Heart right ventricle (tissue), 16 donors: ENCODE measurements at places on chromosomes 16 and 17.

DNA sequence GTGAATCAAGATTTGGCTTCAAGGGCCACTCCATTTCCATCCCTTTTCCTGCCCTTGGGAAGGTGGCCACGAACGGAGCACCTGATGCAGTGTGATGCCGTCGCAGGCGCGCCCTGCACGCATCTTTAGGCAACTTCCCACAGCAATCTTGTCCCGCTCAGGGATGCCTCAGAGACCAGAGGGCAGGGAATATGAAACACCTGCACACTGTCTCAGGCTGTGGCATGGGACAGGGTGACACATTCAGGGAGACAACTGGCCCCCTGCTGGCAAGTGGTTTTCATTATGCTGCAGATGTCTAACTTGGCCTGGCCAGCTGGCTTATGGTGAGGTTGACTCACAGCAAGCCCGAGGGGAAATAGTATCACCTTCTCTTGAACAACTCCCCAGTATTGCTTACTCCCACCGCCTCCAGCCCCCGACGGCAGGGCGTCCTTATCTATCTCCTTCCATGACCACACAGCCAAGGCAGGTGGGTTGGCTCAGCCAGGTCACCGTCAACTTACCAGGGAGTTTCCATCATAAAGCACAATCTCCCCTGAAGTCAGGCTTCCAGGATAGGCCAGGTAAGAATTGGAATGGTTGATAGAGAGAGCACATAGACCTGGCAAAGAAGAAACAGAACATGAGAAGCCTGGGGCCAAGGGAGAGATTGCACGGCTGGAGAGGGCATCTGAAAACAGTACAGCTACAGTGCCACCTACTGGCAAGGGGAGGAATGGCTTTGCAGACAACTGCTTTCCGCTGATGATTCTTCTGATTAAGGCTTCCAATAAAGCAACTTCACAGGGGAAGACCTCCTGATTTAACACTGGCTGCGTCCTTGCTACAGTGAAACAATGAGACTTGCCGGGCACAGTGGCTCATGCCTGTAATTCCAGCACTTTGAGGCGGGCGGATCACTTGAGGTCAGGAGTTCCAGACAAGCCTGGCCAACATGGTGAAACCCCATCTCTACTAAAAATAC is 21.1 kb downstream of the WIPI1 start:
- peak; percentile 83 for DNase-seq

GRCh38 chr17:37179893-37180292 is 195.9 kb upstream of the C17orf78 start:
- no peak for DNase-seq

- DNase-seq = no peak
These were observed 544.5 kb upstream of the CDH11 start for GRCh38 chr16:65666132-65666941.

- DNase-seq = no peak
These were observed 20.3 kb downstream of the TNS4 start for GRCh38 chr17:40481106-40481505.

- DNase-seq = no peak
These were observed 6.8 kb upstream of the ITGAD start for GRCh38 chr16:31386157-31386984.

GRCh38 chr16:65032387-65032786 is 89.5 kb downstream of the CDH11 start:
- DNase-seq = no peak

DNA sequence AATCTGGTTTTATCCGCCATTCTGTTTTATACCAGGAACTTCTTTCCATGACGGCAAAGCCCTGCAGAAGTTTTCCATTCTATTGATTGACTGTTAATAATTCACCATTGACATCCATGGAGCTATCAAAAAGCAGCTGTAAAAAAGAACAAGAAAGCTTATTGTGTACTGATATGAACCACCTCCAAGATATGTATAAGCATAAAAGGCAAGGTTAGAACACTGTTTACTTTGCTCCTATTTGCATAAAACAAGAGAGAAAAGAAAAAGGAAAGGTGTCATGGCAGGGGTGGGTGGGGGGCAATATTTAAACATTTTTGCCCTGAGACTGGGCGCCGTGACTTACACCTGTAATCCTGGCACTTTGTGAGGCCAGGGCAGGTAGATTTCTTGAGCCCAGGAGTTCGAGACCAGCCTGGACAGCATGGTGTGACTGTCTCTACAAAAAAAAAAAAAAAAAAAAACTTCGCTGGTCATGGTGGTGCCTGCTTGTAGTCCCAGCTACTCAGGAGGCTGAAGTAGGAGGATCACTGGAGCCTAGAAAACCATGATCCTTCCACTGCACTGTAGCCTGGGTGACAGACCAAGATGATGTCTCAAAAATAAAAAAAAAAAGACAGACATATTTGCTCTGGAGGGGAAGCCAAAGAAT is 52.5 kb downstream of the TMEM114 start:
- no peak for DNase-seq

GRCh38 chr17:30821871-30822723 is 2.4 kb downstream of the CRLF3 start:
- no peak for DNase-seq

DNA sequence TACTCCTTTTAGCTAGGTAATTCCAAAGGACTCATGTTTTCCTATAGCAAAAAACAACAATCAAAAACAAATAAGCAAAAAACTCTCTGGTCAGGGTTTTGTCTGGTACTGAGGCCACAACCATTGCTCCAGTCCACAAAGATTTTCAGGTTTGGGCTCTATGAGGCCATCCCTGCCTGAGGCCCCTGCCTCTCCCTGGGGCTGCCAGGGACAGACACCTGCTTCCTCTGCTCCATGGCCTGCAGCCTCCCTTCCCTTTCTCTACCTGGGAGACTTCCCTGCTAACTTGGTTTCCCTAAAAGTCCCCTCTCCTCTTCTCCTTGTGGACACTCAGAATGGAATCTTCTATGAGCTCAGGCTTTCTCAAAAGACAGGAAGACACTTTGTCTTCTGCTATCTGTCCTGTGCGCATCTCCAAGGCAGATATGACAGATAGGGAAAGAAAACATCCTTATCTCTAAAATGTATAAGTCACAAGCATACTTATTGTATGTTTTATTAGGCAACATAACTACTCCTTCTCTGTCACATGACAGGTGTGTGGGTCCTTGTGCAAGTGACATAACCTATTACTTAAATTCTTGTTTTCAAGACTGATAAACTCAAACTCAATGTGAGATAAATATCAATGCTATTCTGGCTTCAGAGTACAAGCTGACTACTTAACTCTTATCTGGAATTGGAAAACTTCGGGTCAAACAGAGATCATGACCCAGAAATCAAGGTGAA is 1.2 kb upstream of the ZDHHC1 start:
- no peak for DNase-seq

- no peak for DNase-seq
These were observed 202.4 kb downstream of the AXIN2 start for GRCh38 chr17:65359016-65359415.

- DNase-seq = no peak
These were observed 20.3 kb downstream of the COX4I1 start for GRCh38 chr16:85819771-85820170.

- DNase-seq = no peak
These were observed 7.7 kb downstream of the AKAP1 start for GRCh38 chr17:57092779-57093178.

- no peak for DNase-seq
These were observed 1014.2 kb upstream of the CDH8 start for GRCh38 chr16:63050391-63050790.

DNA sequence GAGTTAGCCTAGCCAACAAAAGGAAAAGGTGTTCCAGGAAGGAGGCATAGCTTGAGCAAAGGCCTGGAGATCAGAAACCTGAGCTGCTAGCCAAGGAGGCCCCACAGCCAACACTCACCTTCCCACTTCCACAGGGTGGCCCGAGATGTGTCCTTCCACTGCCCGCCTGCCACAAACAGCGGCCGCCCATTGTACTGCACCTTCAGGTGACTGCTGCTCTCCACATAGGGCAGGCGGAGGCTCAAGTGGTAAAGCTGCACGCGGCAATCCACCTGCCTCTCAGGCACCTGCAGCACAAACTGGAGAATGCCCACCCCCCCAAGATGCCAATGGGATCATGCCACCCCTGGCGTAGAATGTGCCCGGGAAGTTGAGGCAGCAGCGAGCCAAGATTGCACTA is 111.5 kb downstream of the RMI2 start:
- no peak for DNase-seq

GRCh38 chr16:67767953-67768352 is 38.4 kb downstream of the RANBP10 start:
- no peak for DNase-seq

- no peak for DNase-seq
These were observed 7.6 kb downstream of the HAGH start for GRCh38 chr16:1818873-1819525.

- DNase-seq = no peak
These were observed 80.1 kb downstream of the ABCC6 start for GRCh38 chr16:16143038-16143763.

- no peak for DNase-seq
These were observed 2.3 kb upstream of the G6PC1 start for GRCh38 chr17:42898147-42898811.

DNA sequence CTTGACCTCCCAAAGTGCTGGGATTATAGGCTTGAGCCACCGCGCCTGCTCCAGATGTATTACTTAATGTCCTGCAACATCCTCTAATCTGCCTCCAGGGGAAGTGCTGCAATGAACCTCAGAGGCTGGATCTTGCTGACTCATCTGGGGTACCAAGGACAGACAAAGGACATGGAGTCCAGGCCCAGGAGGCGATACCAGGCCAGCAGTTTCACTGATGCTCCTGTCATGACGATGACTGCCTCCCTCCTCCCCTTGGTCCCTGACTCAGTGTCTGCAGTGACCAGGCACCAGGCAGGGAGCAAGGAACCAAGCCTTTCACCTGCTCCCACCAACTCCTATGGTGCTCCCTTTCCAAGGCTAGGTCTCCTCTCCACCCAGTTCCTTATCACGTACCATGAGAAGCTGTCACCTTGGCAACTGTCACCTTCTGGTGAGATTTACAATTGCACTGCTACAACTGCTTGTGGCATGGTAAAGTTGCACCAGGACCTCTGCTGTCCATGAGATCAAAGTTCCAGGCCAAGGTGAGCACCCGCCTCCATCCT is 21.6 kb upstream of the PHOSPHO1 start:
- DNase-seq = no peak

GRCh38 chr17:12983991-12984884 is 33.6 kb downstream of the ELAC2 start:
- DNase-seq = peak; percentile 54

DNA sequence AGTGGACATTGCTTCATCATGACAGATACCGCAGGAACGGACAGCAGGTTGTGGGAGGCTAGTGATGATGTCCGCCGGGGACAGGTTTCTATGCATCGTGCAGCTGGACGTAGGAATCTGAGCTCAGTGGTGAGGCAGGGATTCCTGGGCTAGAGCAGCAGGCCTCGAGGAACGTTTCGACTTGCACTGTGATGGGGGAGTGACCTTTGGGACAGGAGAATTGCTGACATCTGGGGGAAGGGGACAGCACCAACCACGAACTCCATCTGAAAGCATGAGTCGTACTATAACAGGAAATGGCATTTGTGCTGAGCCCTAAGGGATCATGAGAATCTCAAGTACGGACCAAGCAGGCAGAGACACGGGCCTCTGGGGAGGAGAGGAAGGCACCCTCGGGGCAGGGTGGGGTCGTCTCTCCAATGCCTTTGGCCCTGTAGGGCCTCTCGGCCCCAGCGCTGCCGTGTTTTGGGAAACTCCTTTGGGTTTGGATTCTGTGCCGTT is 65.8 kb upstream of the ENDOV start:
- no peak for DNase-seq

- DNase-seq = no peak
These were observed 23.1 kb downstream of the SPACA3 start for GRCh38 chr17:33014751-33015150.

- DNase-seq = no peak
These were observed 56.0 kb upstream of the NACA2 start for GRCh38 chr17:61647047-61647446.

- no peak for DNase-seq
These were observed 9.2 kb downstream of the SUMO2 start for GRCh38 chr17:75173526-75173925.

- DNase-seq = no peak
These were observed 6.7 kb downstream of the CAMTA2 start for GRCh38 chr17:4980644-4981216.

- no peak for DNase-seq
These were observed 299.3 kb downstream of the SOX9 start for GRCh38 chr17:72419866-72420774.

DNA sequence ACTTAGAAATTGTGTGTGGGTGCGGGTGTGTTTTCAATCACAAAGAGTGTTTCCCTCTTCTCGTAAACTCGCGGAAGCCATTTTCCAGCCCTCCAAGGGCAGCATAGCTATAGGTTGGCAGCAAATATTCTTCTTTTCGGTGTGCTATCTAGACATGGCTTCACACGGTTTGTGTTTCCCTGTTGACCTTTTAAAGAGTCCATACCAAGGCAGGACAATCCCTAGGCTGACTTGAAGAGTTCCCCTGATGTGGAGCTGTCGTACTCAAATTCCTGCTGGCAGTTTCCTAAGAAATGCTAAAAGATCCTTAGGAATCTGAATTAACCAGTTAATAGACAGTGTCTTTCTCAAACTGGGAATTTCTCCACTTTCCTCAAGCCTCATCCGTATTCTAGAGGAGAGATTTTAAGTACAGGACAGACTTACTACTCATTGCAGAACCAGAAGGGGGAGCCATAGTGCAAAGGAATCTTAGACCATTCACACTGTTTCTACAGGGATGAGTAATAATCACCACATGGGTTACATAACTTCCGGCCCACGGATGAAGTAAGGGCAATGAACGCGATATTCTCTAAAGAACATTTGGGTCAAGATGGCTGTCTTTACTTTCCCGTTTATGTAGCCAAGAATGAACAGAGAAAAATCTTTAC is 288.6 kb upstream of the ELAC2 start:
- no peak for DNase-seq

DNA sequence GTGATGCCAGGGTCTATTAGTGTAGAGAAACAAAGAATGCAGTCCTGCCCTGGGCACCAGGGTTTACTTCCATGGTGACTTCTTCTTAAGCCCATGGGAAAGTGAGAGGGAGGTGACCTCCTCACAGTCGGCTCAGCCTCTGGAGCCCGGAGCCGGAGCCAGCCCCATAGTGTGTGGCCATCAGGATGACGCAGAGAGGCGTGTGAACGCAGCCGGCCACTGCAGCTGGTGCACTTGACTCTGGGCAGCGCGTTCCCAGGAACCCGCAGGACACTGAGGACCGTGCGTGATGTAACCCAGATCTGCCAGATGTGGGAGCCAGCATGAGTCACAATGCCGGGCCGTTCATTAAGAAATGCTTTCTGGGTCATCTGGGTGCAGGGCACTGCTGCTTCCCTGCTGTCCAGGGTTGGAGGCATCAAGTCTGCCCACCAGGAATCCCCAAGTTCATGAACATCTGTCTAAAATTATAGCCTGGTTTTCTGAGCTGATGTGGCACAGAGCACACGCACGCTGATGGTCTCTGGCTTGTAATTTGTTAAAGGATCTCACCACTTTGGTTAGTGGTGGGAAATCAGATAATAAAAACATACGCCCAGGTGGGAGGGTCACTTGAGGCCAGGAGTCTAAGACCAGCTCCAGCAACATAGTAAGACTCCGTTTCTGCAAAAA is 114.1 kb downstream of the PITPNC1 start:
- DNase-seq = peak; percentile 88

DNA sequence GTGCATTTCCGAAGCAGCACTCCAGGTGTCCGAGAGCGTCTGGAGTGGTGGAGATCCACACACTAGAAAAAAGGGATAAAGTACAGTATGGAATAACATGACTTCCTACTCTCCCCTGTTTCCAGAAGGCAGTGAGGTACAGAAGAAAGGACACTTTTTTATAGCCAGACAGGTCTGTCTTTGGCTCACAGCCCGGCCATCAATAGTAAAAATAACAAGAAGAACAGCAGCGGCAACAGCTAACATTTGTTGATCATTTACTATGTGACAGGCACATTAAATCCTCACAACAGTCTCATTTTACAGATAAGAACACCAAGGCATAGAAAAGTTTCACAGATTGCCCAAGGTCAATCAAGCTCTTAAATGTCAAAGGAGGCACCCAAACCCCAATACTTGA is 16.2 kb downstream of the DYNLRB2 start:
- no peak for DNase-seq
